Activated CD4-positive, CD25-positive, alpha-beta regulatory T cell (primary cell): ENCODE measurements at places on chromosomes 1 and 21.

GRCh38 chr1:103457886-103458455 lies 67.5 kb upstream of the RNPC3 start:
- DNase-seq, result no peak

- no peak for DNase-seq
Observed at GRCh38 chr1:60427701-60428100, 354.1 kb upstream of the C1orf87 start.

DNA sequence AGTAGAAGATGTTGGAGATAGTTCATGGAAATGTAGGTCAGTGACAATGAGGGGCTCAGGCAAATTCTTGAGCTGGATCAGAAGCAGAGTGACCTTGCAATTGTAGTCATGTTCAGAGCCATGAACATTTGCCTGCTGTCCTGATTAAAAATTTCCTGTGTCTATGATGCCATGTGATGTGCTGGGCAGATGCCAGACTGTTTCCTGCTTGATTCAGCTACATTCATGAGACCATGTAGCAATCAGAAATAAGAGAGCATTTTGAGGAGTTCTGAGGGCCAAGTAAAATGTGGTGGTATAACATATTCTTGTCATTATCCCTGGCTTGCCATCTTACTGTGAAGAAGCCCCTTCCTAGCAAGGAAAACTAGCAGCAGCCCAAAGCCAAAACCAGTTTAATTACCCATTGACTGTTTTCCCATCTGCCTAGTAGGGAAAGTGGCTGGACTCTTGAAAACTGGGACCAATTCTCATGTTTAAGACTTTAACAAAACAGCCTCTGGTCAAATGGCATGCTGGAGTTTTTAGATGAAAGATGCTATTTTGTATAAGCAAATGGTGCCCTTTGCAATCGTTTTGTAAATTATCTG lies 118.3 kb downstream of the NOS1AP start:
- DNase-seq, result no peak

DNA sequence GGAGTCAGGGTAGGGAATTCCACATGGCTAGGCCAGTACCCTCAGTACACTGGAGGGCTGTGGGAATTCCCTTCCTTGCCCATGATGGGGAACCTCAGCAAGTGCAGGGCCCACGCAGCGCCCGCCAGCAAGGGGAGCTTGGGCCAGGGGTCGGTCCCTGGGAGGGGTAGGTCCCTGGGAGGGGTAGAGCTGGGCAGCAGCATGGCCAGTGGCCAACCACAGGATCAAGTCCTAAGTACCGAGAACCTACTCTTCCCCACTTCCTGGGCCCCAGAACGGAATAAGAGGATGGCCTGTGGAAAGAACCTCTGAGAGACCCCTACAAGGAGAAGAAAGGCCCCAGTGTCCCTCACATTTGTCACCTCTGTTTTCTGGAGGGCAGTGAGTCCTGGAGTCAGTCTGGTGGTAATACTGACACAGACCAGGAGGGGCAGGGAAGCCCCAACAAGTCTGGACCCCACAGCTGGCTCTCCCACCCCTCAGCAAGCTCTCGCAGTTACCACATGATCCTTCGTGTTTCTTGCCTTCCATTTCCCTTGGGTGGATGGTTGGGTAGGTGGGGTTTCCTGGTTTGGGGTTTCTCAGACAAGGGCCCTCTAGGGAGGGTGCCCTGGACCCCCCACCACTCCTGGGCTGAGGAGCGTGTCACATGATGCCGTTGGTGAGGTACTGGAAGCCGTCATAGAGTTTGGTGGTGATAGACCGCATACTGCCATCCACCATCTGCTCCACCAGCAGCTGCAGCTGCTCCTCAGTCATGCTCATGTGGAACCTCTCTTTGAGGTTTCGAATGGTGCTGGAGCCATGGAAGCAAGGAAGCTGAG lies 10.3 kb downstream of the ZNF687 start:
- no peak for DNase-seq

- DNase-seq, result no peak
Observed at GRCh38 chr1:181257117-181257516, 168.6 kb downstream of the IER5 start.

DNA sequence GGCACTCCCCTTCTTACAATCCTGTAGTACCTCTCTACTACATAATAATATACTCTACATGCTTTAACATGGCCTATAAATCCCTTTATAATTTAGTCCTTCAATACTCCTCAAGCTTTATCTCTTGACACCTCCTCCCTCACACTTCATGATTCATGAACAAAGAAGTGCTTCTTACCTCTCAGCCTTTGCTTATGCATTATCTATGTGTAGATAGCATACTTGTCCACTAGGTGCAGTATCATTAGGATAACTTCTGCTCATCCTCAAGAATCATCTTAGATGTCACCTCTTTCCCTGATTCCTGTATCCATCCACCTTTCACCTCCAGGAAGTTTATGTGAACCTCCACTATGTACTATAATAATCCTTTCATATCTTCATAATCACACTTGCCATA lies 74.4 kb downstream of the COL24A1 start:
- no peak for DNase-seq

DNA sequence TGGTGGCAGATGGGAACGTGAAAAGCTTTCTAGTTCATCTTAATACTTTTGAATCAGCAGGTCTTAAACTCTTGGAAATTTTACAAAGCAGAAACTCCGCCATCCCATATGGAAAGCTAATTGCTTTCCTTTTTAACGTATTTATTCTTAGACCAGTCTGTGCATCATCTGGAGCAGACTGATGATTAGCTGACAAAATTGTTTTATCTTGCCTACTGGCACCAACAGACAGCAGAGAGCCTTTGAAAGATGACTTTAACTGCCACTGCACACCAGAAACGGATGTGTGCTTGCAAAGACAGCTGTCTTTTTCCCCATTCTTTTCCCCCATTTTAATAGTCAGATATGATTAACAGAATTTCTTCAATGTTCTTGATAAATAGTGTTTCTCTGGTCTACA lies 97.0 kb downstream of the PLD5 start:
- DNase-seq, result no peak

DNA sequence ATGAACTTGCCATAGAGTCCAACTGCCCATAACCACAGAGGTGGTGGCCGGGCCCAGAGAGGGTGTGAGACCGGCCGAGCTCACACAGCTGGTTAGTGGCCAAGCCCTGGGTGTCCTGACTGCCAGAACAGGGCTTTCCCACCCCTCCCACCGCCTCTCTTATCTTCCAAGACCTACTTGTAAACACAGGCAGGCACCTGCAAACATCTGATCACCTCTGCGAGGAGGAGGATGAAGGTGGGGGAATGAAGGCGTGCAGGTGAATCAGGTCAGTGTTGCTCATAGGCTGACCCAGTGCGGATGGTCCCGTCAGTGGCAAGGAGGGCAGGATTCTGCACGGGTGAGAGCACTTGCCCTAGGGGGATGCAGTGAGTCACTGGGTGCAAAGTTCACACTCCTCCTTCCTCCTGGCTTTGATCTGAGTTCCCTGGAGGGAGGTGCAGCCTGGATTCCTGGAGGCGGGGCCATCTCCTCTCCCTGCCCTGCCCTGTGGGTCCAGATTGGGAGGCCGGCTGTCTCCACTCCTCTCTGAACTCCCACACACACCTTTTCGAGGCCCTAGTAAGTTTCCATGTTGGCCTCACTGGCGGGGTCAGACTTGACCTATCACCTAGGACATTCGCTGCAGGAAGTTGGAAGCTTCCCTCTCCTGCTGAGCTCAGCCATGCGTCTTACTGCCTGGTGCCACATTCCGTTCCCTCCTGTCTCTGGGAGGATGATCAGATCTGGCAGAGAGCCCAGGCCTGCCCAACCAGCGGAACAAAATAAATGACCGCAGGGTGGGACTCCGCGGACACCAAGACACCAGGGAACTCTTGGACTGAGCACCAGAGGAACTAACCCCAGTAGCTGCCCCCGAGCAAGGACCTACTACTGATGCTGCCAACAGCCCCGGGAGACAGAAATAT lies 7.3 kb downstream of the UQCRHL start:
- no peak for DNase-seq

DNA sequence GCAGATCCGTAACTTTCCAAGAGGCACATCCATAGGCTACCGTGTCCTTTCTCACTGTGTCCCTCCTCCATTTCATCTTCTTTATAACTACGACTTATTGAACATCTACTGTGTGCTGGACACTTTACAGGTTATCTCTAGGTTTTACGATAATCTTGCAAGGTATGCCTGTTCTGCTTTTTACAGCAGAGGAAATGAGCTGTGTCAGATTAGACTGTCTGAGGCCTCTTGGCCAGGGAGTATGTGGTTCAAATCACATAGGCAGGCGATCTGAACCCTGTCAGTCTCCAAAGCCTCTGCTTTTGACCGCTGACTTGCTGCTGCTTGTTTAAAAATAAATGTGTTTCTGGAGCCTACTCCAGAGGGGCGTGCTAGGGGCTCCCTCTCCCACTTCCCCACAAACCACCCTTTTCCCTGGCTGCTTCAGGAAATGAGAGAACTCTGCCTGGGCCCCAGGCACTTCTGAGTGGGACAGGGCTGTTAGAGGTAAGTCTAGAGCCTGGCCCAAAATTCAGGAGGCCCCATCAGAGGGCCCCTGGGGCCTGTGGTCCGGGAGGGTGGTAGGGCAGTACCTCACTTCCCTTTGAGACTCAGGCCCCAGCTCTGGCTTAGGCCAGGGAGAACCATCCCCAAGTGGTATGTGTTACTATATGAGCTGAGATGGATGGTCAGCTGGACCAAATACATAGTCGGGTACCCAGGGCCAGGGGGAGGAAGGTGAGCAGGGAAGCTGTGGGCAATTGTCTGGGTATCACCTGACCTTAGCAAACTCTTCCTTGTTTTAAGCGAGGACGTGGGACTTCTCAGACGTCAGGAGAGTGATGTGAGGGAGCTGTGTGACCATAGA lies 4.4 kb downstream of the PSEN2 start:
- no peak for DNase-seq

GRCh38 chr1:3954170-3955169 lies 54.4 kb upstream of the C1orf174 start:
- no peak for DNase-seq

GRCh38 chr1:5651964-5652821 lies 340.0 kb downstream of the NPHP4 start:
- no peak for DNase-seq
